ENCODE measurements at places on chromosomes 11 and 22.
A peak's percentile ranks its signal among the peaks of the same experiment; 100 is the strongest.

DNA sequence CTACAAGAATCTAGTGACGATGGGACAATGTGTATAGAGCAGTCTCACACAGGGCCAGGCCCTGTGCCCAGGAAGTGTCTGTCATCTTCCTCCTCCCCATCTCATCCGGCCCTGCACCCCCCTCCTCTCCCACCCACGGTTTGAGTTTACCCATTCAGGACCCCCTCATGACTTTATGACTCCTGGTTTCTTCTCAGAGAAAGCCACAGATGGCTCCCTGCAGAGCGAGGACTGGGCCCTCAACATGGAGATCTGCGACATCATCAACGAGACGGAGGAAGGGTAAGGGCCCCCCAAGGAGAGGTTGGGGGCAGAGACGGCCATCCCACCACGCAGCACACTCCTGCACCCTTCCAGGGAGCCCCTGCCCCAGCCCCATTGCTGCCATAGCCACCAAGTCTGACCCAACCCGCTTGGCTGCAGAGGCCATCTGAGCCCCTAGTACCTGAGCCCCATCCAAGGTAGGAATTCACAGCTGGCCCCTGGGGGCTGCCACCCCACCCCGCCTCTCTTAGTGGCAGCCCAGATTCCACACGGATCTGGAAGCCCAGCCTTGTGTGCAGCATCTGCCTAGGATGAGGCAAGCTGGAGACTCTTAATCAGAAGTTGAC, 18.1 kb downstream of the TOM1 start:
- no peak for DNase-seq

GRCh38 chr11:45573728-45574127, 91.7 kb downstream of the CHST1 start:
- DNase-seq, result no peak

- DNase-seq, result no peak
Measured at GRCh38 chr11:67366546-67366945, 6.9 kb downstream of the CLCF1 start.

- DNase-seq, result no peak
Measured at GRCh38 chr11:112118176-112118575, 31.5 kb downstream of the SDHD start.

GRCh38 chr22:18042685-18043084, 18.3 kb upstream of the MICAL3 start:
- no peak for DNase-seq

DNA sequence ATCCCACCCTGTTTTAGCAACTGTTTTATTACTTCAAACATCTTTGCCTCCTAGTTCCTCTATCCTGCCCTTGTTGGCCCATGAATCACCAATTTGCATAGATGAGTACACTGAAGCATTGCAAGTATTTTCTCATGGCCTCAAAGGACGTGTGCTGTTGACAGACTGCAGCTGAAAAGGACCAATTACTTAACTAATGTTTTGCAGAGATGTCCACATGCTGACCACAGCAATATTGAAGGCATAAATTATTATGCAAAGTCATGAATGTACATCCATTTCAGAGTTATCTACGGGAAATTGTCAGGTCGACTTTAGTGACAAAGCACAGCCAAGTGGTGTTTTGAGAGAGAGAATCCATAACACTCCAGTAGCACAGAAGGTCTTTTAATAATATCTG, 64.8 kb downstream of the CADM1 start:
- peak; percentile 68 for DNase-seq

- no peak for DNase-seq
Measured at GRCh38 chr22:39592081-39593065, 21.8 kb downstream of the CACNA1I start.

- DNase-seq, result no peak
Measured at GRCh38 chr11:73477518-73477917, 101.3 kb downstream of the RELT start.

GRCh38 chr22:29641042-29641699, 37.7 kb downstream of the NF2 start:
- DNase-seq, result no peak

DNA sequence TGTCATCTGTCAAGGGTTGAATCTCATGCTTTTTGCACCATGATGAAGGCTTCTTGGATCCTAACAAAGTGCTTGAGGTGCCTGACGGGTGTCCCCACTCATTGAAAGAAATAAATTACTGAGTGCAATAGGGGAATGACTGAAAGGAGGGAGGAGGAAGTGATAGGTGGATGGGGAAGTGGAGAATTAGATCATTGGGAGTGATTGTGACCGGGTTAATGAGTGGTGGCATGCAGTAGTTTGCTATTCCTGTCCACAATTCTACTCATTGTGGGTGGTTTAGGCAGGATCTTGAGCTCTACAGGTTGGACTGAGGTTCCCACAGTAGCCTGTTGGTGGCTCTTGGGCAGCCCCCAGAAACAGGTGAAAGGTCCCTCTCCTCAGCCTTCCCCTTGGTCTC, 44.3 kb downstream of the THAP12 start:
- DNase-seq, result no peak

GRCh38 chr22:22185217-22185616, 59.4 kb upstream of the VPREB1 start:
- no peak for DNase-seq

- DNase-seq, result no peak
Measured at GRCh38 chr11:59673291-59673690, 4.5 kb upstream of the PATL1 start.

All from NCI-H1417 (cell line).